ENCODE measurements at places on chromosomes 4 and X.

- no peak for DNase-seq
Observed at GRCh38 chr4:32142075-32142474, 1421.9 kb downstream of the PCDH7 start.

- no peak for DNase-seq
Observed at GRCh38 chr4:57490520-57491255, 380.5 kb upstream of the IGFBP7 start.

GRCh38 chrX:37302569-37302968 lies 46.6 kb upstream of the PRRG1 start:
- no peak for DNase-seq

DNA sequence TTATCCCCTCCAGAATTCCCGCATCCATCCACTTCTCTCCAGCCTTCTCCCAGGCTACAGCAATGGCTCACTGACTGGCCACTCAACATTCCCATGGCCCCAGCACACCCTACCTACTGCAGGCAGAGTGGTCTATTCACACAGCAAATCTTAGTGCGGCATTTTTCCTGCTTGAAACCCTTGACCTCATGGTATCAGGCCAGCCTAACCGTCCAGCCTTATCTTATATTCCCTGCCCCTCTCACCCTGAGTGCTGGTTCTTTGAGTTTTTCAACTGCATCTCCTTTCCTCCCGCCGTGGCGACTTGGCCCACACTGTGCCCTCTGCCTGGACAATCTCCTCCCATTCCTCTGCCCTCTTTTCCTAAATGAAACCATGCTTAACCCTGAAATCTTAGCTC lies 10.0 kb upstream of the S100G start:
- no peak for DNase-seq

- no peak for DNase-seq
Observed at GRCh38 chrX:117936118-117936517, 180.5 kb downstream of the KLHL13 start.

GRCh38 chr4:173076903-173077634 lies 91.5 kb upstream of the GALNT7 start:
- DNase-seq, result no peak

GRCh38 chrX:119503484-119503861 lies 35.2 kb downstream of the SLC25A5 start:
- DNase-seq, result peak; percentile 24

GRCh38 chr4:149676076-149676475 lies 139.6 kb downstream of the IQCM start:
- no peak for DNase-seq

DNA sequence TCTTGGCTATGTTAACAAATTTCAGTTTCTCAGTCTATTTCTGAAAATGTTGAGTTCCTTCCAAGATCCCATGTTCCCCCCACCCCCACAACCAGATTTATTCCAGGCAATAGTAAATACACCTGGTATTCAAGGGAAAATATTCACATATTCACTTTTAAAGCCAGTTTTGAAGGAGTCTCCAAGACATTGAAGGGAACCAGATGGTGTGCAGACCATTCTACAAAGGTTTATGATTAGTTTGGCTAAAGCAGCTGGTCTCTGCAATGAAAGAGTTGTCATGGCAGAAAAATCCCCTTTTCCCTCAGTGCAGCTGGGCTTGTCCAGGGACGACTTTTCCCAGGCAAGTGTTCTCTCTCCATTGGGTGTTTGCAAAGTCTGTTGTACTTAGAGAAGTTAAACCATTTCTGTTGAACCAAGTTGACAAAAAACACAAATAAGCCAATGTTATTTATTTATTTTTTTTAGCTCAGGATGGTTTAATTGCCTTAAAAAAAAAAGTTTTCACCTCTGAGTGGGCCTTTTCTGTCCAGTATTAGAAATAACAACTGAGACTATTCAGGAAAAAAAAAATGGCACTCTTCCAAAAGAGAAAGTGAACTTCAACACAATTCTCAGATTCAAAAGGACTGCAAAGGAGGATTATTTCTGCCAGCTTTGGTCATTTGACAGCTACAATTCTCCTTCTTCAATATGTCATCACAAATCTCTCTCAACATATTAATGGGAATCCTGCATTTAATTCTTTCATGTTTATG lies 410.6 kb downstream of the IL1RAPL1 start:
- no peak for DNase-seq

GRCh38 chr4:153488006-153488891 lies 22.1 kb downstream of the TMEM131L start:
- no peak for DNase-seq

DNA sequence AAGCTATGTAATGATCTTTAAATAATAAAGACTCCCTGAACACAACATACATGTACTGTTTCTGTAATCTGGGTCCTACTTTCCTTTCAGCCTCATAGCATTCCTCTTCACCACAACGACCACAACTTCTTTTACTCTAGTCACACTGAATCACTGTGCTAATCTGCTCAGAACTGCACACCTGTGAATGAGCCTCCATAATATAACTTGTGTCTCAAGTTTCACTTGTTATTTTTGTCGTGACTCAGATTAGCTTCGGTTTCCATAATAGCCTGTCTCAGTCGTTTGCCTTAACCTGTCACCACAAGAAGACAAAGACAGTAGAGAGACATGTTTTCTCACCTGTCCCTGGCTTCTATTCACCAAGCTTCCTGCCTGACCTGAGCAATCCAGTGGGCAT lies 61.8 kb downstream of the MAGED1 start:
- DNase-seq, result no peak

GRCh38 chr4:121790976-121791375 lies 10.1 kb upstream of the EXOSC9 start:
- no peak for DNase-seq

DNA sequence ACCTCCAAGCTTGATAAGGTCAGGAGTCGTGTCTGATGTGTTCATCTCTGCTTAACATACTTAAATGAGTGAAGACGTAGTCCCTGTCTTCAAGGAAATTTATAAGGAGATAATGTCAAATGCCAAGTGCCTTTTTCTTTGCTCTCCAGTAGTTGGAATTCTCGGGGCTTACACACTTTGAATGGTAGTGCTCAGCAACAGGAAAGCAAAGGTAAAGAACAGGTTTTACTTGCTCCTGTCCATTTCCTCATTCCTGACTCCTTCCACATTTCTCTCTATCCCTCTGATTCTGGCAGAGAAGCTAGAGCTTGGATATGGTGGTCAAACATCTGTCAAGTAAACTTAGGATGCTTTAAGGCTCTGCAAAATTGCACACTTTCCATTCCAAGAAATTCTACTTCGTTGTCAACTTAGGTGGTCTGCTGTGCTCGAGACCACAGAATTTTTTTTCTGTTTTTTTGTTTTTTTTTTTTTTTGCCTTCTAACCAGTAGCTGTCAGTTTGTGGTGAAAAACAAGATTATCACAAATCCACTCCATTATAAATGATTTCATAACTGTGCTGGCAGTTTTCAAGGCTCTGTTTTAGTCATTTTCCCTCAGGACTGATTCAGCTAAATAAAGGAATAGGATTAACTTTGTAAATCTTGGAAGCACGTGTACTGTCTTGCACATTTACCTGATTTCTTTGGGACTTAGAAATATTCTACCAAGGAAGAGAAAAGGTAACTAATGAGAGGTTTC lies 180.8 kb upstream of the ANXA3 start:
- no peak for DNase-seq

DNA sequence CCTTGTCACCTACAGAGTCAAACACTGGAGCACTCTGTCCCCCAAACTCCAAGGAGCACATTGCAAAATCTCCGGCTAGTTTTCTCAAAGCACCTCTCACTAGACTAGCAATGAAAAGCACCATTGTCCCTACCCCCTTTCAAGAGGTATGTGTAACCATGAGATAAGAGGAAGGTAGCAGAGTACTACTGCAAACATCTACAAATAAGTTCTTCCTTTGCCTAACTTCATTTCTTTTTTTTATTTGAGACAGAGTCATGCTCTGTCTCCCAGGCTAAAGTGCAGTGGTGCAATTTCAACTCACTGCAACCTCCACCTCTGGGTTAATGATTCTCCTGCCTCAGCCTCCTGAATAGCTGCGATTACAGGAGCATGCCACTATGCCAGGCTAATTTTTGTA lies 17.7 kb downstream of the PPP4R3C start:
- DNase-seq, result no peak

GRCh38 chrX:119492463-119492862 lies 24.2 kb downstream of the SLC25A5 start:
- no peak for DNase-seq

DNA sequence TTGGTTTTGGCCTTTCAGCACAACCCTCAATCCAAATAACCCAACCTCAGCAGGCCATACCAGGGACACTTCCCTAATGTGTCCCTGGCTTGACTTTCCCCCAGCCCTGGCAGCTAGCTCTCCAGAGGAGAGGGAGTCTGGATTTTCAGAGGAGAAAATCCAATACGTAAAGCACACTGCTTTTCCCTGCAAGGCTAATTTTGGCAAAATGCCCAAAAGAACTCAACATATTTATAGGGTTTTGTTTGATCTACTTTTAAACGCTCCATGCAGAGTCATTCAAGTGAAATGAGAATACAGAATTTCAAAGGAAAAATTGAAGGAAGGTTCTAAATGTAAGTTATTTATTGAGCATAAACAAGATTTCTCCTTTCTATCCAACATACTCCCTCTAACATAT lies 167.2 kb downstream of the SH3KBP1 start:
- no peak for DNase-seq

GRCh38 chr4:143183513-143184216 lies 1.1 kb upstream of the USP38 start:
- no peak for DNase-seq

GRCh38 chr4:40808926-40809457 lies 59.2 kb downstream of the NSUN7 start:
- DNase-seq, result no peak

DNA sequence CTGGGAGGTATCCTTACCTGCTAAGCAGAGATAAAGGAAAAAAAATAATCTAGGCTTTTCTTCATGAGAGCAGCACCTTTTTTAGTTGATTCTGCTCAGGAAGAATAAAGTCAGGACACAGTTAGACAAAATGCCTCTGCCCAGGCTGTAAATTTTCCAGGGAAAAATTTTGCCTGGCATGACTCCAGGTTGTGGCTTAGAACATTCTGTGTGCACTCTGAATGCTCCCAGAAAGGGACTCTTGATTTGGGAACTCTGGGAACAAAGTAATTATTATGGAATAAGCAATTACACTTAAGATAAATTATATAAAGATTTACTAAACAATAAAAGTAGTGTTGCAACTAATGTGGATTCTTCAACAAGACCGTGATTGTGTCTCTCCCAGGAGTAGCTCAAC lies 826.2 kb upstream of the TENM3 start:
- no peak for DNase-seq

DNA sequence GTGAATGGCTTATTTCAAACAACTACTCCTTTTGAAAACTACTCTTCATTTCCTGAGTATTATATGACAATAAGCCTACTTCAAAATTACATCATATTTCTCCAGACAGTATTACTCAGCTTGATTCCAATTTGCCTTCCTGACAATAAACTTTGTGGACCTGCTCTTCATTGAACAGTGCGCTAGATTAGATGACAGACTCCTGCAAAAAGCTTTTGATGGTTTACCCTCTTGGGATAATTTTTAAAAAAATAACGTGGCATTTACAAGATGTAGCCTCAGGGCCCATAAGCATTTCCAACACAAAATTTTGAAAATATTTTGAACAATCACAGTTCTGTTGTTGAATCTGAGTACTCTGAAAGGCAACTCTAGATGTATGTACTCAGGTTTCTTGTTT lies 25.9 kb downstream of the MGAT4D start:
- no peak for DNase-seq

GRCh38 chr4:2412534-2412884 lies 5.9 kb downstream of the ZFYVE28 start:
- DNase-seq, result no peak

Data from T1000 (cell line).